Esophagus muscularis mucosa (tissue), 4 donors: ENCODE measurements at places on chromosomes 13 and 19. TPM values are rescaled to one million over a fixed set of nuclear protein-coding genes. Genes with fewer than 3 reads are reported as not detected.

DNA sequence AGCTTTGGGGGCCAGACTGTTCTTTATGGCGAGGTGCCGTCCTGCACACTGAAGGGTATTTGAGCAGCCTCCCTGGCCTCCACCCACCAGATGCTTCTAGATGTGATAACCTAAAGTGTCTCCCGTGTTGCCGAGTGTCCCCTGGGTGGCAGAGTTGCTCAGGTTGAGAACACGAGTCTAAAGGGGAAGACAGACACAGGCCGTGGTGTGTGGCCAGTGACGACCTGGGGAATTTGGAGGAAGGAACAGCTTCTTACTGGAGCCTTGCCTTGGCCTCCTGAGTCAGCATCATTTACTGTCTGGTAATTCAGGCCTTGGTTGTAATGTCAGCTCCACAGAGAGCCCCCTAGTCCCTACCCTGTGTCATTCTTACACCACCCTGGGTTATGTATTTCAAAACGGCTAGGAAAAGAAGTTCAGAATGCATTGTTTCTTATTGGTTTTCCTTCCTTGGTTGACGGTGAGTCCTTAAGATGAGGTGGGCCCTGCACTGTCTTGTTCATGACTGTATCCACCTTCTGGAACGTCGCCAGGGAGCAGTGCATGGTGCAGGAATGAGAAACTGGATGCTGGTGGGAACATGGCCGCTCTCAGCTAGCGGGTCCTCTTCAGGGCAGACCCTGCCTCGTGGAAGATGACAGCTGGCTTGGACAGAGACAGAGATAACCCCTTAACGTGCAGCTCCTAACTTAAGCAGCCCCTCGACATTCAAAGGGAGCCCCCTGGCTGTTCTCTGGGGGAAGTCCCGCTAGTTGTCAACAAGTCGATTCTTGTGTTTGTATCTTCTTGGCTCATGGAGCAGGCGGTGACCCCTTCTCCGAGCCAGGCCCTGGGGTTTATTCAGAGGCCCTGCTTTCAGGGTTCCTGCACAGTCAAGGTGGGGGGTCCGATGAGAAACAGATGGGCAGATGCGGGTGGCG, 7.2 kb downstream of the SIN3B start:
- no peak for DNase-seq

DNA sequence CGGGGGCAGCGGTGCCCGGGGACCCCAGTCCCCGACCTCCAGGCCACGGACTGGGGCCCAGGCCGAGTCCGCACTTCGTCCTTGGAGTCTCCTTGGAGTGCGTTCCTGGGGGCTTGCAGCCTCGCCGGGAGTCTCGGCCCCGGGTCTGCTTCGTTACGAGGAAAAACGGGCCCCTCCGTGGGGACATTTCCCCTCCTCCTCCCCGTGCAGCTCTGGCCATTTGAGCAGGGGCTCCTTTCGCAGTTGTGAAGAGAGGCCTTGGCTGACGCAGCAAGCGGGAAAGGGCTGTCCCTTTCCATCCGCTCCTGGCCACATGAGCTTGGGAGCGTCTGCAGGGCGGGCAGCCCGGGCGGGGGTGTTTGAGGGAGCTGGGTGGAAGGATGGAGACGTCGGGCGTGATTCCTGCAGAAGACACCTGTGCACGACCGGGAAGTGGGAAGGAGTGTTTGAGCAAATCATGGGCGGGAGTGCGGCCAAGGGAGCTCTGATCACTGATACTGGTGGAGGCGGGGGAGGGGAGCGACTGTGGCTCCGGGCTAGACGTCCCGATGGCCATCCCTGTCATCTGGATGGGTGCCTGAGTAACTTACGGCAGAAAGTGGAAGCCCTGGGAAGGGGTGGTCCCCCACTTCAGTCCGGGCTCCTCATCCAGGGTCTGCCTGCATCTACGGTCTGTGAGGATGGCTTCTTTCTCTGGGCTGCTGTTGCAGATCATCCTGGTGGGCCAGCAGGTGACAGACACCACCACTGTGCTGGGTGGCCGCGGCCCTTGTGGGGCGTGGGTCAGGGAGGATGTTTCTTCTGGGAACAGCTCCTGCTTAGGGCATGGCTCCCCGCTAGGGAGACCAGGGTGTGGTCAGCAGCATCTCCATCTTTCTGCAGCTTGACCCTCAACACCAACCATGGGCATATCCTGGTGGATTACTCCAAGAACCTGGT, 736 bp downstream of the GPI start:
- no peak for DNase-seq

Gene PLEKHA4
- total RNA-seq = 22.4 TPM

DNA sequence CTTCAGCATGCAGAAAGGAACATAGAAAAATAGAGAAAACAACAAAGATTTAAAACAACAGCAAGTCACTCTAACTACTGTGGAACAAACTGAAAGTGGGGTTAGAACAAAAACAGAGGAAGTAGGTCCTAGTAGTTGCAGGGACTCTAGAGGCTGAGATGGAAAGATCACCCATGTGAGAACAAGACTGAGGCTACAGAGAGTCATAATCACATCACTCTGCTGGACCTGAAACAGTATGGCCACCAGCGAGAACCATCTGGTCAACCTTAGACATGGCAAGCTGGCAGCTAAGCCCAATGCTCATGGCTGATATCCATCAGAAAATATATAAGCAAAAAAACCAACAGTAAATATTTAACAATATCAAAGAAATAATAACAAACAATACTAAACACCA, 35.8 kb upstream of the ZNF724 start:
- DNase-seq = peak; percentile 64

DNA sequence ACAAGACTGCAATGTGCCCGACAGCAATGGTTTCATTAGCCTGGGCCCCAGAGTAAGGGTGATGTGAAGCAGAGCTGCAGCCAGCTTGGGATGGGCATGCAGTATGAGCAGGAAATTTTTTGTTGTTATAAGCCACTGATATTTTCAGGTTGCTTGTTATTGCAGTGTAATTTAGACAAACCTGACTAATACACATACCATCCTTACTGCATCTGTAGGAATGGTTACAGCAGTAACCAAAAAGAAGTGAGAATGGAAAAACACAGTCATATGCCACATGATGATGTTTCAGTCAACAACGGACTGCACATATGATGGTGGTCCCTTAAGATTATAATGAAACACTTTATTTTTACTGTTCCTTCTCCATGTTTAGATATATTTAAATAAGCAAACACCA, 8.6 kb upstream of the POMP start:
- DNase-seq = no peak

Gene CD79A
- total RNA-seq = 0.71 TPM

Gene OR4F17
- total RNA-seq = not detected

GRCh38 chr19:41261474-41262190, 2.5 kb upstream of the HNRNPUL1 start:
- no peak for DNase-seq

Gene ZNF550
- 4.4 TPM for total RNA-seq

DNA sequence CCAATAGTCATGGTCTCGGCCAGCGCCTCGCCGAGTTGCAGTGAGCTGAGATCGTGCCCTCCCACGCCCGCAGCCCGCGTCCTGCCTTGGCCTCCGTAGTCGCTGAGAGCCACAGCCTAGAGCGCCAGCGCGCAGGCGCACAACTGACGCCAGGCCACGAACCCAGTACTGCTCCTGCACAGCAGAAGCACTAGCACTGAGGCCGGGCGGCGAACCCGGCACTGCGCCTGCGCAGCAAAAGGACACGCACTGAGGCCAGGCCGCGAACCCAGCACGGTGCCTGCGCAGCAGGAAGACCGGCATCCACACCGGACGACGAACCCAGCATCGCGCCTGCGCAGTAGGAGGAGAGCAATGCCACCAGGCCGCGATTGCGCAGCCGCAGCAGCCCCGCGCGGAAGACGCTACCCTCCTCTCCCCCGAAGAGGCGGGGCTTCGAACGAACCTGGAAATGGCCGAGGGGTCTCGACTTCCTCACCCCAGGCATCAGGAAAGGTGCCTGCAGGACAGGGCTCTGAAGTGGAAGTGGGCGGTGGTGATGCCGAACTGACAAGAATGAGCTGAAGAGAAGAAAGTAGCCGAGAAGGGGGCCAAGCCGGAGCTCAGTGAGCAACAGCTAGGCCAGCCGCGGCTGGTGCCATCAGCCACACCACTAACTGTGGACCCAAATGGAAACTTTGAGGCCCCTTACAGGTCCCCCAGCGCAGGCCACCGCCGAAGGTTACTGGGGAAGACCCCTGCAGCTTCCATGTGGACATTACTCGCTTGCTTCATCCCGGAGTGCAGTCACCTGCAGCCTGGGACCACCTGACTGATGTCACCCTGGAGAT, 7.5 kb downstream of the F10 start:
- DNase-seq = no peak

- DNase-seq = no peak
Measured at GRCh38 chr13:41670873-41671443, 213.6 kb downstream of the RGCC start.

GRCh38 chr19:46762245-46762890, 16.1 kb upstream of the STRN4 start:
- DNase-seq = no peak

DNA sequence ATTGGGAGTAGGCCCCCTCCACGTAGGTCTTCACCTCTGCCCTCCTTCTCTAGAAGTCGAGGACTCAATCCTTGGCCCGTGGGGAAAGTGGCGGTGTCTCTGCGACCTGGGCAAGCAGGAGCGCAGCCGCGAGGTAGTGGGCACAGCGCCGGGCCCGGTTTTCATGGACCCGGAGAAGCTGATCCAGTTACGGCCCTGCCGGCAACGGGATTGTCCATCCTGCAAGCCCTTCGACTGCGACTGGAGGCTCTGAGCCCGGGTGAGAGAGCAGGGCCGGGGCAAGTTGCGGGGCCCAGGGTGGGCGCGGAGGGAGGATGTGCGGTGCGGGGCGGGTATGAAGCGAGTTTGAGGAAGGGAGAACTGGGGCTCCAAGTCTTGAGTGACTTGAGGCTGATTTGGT, 2.2 kb downstream of the THSD8 start:
- DNase-seq = no peak

DNA sequence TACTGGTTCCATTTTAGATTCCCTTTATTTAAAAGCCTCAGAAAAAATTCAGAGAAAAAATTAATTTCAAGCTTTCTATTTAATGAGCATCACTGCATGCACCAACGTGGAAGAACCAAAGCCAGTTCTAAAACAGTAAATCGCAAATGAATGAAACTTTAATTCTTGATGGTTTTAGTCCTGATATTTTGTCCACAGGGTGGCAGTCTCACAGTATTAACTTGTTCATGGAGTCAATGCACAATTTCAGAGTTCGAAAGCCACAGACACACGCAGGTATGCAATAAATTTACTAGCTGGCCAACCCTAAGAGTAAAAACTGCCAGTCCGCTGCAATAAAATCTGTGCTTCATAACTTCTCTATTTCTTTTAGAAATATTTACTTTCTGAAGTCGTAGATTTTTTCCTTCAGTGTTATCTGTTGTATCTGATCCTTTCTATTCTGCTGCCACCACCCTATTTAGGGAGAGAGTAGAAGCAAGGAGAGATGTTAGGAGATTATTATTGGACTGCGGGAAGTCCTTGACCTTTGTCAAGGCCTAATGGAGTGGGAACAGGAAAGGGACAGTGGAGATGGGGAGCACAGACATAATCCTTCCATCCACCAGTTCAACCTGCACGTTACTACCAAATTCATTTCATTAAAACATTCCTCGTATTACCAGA, 7.0 kb upstream of the WBP4 start:
- no peak for DNase-seq

DNA sequence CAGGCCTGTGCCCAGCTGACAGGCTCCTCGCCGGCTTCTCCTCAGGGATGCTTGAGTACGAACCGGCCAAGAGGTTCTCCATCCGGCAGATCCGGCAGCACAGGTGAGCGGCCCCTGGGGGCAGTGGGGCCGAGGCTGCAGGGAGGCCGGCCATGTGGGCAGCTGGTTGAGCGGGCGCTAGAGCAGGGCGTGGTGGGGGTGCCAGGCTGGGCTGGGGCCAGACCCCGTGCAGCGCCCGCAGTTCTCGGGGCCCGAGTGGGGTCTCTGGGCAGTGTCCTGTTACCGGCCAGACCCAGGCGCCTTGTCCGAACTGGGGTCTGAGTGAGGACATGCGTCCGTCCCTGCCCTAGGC, 15.9 kb downstream of the CBARP start:
- no peak for DNase-seq

Gene LSM14A
- total RNA-seq = 125 TPM

DNA sequence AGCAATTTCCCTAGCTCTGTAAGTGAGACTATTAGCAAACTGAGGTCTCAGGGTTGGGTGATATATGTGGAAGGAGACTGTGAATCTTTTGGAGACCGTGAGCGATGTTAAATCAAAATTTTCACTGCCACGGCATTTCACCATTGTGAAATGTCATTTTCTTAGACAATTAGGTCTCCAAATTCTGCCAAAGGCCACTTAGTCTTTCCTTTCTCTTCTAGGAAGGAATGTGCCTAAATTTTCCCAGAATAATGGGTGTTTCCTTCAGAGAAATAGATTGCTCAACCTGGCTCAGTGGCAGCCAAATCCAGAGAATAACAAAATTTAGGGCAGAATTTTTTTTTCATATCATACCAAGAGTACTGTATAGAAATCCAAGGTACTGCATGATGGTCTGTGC, 64.5 kb upstream of the SCEL start:
- DNase-seq = no peak

GRCh38 chr13:26186995-26187394, 35.1 kb downstream of the RNF6 start:
- DNase-seq = no peak

Gene RASGRP4
- total RNA-seq = 3.2 TPM

- no peak for DNase-seq
Measured at GRCh38 chr13:50829896-50830295, 13.6 kb downstream of the DLEU7 start.

DNA sequence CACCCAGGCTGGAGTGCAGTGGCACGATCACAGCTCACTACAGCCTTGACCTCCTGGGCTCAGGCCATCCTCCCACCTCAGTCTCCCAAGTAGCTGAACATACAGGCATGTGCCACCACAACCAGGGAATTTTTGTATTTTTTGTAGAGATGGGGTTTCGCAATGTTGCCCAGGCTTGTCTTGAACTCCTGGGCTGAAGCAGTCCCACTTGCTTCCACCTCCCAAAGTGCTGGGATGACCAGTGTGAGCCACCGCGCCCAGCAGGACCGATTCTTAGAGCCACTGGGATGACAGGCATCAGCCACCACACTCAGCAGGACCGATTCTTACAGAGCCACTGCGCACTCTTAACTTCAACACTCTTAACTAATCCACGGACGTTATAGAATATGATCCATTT, 54.9 kb upstream of the RANBP3 start:
- DNase-seq = no peak

Gene PLK5
- total RNA-seq = 0.17 TPM

DNA sequence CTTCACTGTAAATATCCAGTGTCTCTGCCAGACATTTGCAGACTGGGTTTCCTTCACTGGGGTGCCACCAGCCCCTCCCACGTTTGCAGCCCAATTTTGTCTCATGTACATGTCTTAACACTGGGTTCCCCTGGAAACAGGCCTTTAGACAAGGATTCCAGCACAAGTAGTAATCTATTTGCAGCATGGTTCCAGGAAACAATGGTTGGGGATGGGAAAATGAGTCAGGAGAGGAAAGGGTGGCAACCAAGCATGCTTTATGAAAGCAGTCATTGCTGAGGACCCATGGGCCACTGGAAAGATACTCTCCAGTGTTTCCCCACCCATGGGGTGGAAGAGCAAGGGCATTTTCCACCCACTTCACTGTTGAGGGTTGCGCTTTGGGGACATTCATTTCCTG, 53.6 kb upstream of the FARP1 start:
- no peak for DNase-seq

Gene NAPSA
- total RNA-seq = 0.33 TPM
